GM12864 (cell line): ENCODE measurements at places on chromosomes 16 and 17.

GRCh38 chr16:67164599-67165061 is at the start of gene HSF4:
Gene HSF4 (plus strand): TSS chr16:67164745. CDS start chr16:67164812, 67 bp downstream.
- DNase-seq, result no peak

DNA sequence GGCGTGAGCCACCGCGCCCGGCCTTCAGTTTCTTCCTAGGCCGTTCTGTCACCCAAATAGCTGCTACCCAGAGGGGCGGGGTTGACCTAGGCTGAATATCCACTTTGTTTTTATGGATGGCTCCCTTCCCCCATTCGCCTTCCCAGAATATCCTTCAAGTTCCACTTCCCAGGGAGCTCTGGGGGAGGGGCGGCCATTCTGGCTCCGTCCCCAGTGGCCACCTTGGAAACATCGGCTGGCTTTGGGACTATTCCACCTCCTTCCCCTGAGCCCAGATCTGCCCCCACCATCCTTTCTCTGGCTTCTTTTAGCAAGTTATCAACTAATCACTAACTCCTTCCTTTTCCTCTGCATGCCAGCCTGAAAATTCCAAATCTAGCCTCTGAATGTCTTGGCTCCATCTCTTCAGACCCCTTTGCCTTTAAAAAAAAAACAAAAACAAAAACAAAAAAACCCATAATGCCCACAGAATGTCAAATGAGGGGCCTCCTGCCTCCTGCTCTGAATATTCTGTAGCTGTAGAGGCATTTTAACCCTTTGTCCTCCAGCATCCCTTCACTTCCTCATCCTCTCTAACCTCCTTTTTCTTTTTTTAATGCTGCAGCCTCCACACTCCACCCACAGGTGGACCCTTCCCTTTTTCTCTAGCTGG is 6.4 kb downstream of the ATP1B2 start:
- no peak for DNase-seq

DNA sequence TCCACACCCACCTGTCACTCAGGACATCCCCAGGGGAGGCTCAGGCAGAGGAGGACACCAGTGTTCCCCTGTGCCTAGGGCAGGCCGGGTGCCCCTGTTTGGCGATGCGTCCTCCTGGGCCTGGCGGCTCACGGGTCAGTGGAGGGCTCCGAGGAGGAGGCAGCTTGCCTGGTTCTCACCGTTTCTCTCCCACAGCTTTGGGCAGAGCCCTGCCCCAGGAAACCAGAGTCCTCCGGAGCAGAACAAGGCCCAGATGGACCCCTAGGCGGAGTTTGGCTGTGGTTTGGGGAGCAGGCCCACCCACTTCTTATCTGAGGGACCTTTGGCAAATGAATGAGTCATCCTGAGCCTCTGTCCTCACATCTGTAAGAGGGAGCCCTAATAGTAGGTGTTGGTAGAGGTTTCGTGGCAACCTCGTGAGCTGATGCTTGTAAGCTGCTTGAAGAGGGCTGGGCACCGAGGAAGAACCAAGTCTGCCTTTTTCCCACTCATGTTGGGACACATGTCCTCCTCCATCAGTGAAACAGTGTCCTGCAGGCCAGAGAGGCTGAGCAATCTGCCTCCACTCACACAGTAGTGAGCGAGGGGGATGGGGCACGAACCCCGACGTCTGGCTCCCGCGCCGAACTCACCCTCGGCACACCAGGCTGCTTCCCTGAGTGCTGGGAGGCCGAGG is 247.0 kb upstream of the CIBAR2 start:
- no peak for DNase-seq

DNA sequence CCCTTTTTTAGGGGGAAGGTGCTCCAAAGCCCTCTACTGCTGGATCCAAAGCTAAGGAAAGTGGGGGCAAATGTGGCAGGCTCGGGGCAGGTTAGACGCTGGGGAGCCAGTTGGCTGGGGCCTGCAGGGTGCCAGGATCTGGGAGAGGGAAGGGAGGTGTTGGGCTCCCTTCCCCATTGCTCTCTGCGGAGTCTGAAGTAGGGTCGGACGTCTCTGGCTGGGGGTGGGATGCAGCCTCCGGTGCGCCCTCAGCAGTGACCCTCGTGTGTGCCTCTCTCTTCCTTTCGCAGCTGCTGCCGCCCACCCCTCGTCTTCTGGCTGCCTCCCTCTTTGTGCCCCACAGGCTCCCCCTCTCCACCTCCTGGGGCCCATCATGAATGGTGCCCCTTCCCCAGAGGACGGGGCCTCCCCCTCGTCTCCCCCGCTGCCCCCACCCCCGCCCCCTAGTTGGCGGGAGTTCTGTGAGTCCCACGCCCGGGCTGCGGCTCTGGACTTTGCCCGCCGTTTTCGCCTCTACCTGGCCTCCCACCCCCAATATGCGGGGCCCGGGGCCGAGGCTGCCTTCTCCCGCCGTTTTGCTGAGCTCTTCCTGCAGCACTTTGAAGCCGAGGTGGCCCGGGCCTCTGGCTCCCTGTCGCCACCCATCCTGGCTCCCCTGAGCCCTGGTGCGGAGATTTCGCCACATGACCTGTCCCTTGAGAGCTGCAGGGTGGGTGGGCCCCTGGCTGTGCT is 2.2 kb downstream of the SH2B1 start:
- no peak for DNase-seq

- no peak for DNase-seq
Observed at GRCh38 chr16:78659216-78659615, 559.8 kb downstream of the WWOX start.

DNA sequence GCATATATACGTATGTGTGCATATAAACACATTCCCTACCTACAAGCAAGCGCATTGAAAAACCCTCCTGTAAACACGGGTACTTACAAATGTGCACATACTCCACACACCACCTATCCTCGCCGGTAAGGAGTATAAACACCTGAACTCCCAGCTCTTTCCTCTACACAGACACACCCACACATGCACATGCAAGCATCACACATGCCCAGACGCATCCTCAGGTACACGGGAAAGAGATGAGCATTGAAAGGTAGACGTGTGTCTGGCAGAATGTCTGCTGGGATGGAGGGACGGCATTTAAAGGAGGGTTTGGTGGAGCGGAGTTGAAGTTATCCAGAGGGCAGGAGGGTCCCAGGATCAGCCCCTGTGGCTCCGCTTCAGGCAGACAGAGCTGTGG is 4.7 kb upstream of the SMTNL2 start:
- DNase-seq, result no peak
